ENCODE measurements at places on chromosomes 2 and 18.

DNA sequence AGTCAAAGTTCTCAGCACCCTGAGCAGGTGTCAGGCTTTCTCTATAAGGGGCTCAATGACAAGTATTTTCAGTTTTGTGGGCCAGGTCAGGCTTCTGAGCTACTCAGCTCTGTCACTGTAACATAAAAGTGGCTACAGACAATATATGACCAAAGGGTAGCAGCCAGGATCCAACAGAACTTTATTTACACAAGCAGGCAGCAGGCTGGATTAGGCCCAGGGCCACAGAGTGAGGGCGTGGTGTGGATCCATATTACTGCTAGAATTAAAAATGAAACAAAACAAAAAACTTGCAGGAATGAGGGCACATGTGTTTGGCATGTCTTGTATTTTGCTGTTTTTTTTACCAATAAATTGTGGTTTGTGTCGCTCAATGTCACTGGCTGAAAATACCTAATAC, 143.7 kb downstream of the EIPR1 start:
- DNase-seq, result no peak

DNA sequence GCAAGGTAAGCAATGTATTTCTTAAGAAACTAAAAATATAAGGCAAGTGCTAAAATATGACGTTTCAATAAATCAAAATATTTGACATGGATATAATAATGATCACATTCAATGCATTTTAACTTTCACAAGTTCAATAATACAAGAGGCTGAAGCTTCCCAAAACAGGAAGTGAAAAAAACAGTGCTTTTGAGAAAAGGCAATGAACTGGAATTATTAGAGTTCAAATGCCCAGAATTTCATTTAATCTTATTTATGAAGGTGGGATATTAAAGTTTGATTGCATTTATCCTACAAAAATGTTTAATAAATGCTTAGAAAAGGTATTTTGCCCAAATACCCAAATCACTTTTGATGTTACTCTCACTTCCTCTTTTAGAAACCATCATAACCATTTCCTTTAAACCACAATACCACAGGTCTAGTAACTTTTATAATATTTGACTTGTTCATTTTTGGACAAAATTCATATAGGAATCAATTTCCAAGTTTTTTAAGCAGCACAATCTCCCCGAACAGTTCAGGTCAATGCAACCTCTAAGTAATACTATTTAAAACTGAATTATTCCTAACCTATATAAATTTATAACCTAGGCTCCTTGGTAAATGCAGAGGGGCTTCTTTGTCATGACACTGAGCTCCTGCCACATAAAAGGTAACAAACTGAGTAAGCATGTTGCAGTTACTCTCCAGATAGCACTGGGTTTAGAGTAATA, 2.1 kb downstream of the NCKAP1 start:
- DNase-seq, result no peak

DNA sequence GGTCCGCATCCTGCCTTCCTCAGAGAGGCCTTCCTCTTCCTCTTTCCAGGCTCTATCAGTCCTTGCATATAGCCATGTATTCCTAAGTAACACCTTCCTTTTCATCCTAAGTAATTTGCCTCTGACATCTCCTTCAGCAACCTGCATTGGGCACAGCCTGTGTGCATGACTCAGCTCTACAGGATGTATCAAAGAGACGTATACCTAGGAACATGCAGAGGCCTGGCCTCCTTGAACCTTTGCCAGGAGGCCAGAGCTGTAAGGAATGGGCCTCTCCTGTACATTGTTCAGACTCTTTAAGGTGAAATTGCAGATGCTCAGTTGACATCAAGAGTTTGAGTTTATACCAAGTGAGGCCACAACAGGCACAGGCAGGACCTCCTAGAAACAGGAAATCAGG, 76.0 kb upstream of the CELF4 start:
- DNase-seq, result no peak

GRCh38 chr18:13003466-13003896, 12.3 kb downstream of the CEP192 start:
- peak; percentile 7 for DNase-seq

GRCh38 chr2:198659096-198659870, 798.5 kb downstream of the SATB2 start:
- peak; percentile 54 for DNase-seq
